Central memory CD8-positive, alpha-beta T cell (primary cell): ENCODE measurements at places on chromosomes 4 and X.

DNA sequence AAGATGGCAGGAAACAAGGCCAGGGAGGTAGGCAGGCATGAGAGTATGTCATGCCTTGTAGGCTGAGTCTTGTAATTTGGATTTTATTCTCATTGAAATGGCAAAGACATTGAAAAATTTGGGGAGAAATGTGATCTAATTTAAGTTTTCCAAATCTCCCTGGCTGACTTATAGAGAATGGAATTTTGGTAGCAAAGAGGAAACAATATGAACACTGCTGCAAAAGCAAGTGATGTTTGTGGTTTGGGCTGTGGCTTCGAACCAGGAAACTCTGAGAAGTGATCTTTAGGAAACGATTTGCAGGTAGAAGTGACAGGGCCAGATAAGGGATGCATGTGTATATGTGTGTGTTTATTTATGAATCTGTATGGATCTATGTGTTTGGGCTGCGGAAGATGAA lies 35.6 kb downstream of the ARSJ start:
- H3K4me3 ChIP-seq, result no peak overlapping the region
- no peaks in the 10 kb centered on the region for H3K36me3 ChIP-seq
- no peaks in the 10 kb centered on the region for H3K27me3 ChIP-seq
- H3K27ac ChIP-seq, result no peak overlapping the region
- H3K4me1 ChIP-seq, result peaks cover 11% of the 10 kb centered on the region
- no peak for DNase-seq

GRCh38 chrX:940691-941090 lies 271.8 kb downstream of the CRLF2 start:
- DNase-seq, result no peak
- H3K27me3 ChIP-seq, result no peaks in the 10 kb centered on the region
- H3K36me3 ChIP-seq, result no peaks in the 10 kb centered on the region
- H3K4me1 ChIP-seq, result no peaks in the 10 kb centered on the region

- no peak for DNase-seq
- H3K27me3 ChIP-seq, result peaks cover 41% of the 10 kb centered on the region
- no peak overlapping the region for H3K27ac ChIP-seq
- peaks cover 2% of the 10 kb centered on the region for H3K36me3 ChIP-seq
- H3K4me3 ChIP-seq, result no peak overlapping the region
- peaks cover 9% of the 10 kb centered on the region for H3K4me1 ChIP-seq
These were observed 22.5 kb upstream of the SLC25A4 start for GRCh38 chr4:185120631-185120946.

DNA sequence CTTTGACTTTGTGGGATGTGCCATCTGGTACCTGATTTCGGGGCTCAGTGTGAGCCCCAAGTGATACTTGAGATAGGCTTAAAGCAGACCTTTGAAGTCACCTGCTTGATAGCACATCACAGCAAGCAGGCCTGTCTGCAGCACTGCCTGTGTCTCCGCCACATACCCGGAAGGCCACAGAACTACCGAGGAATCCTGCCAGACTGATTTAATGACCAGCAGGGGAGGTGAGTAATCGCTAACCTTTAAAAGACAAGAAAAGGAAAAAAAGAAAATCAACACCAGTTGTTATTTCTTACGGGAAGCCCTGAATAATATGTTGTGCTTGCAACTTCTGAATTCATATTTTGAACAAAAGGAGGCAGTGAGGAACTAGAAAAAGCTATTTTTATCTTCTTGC lies 6.8 kb downstream of the PTCHD1 start:
- no peaks in the 10 kb centered on the region for H3K36me3 ChIP-seq
- H3K27me3 ChIP-seq, result peaks cover 5% of the 10 kb centered on the region
- no peaks in the 10 kb centered on the region for H3K4me1 ChIP-seq

DNA sequence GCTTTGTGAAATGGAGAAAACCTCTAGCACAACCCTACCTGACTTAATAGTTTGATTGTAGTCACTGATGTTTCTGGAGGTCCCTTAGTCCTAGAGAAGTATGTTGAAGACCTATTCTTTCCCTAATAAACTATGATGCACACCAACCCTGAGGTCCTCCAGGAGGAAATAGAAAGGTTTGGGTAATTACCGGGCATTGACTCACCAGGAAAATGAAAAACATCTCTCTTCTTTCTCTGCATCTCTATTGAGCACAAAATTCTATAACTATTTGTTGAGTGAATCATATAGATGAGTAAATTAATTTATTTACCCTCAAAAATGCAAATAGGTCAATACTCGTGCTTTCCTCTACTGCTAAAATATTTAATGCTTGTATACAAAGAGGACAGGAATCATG lies 582.4 kb upstream of the FAM241A start:
- H3K4me3 ChIP-seq, result no peak overlapping the region
- no peaks in the 10 kb centered on the region for H3K4me1 ChIP-seq
- no peaks in the 10 kb centered on the region for H3K27me3 ChIP-seq

GRCh38 chr4:142547974-142548373 lies 298.1 kb downstream of the INPP4B start:
- no peak for DNase-seq
- H3K4me1 ChIP-seq, result peaks cover 3% of the 10 kb centered on the region
- no peak overlapping the region for H3K4me3 ChIP-seq
- no peaks in the 10 kb centered on the region for H3K36me3 ChIP-seq
- H3K27ac ChIP-seq, result no peak overlapping the region

GRCh38 chrX:43939187-43939926 lies 33.8 kb downstream of the NDP start:
- peaks cover 13% of the 10 kb centered on the region for H3K27me3 ChIP-seq
- no peaks in the 10 kb centered on the region for H3K4me1 ChIP-seq
- no peak for DNase-seq
- no peak overlapping the region for H3K27ac ChIP-seq

DNA sequence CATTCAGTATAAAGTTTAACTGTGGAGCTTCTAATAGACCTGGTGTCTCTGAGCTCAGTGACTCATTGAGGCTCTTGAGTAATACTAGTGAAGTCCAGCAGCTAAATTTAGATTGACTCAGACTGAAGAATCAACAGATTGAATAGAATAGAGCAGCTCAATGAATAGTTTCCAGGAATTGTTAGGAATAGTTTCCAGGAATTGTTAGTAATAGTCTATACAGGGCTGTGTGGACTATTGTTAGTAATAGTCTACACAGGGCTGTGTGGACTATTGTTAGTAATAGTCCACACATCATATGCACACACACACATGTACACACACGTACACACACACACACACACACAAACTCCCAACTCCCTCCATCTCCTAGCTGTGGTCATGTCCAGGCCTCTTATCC lies 3.0 kb downstream of the GIMD1 start:
- H3K27ac ChIP-seq, result no peak overlapping the region
- DNase-seq, result no peak
- no peaks in the 10 kb centered on the region for H3K36me3 ChIP-seq
- no peak overlapping the region for H3K4me3 ChIP-seq
- H3K27me3 ChIP-seq, result peaks cover 28% of the 10 kb centered on the region
- no peaks in the 10 kb centered on the region for H3K4me1 ChIP-seq

- no peak overlapping the region for H3K4me3 ChIP-seq
- no peaks in the 10 kb centered on the region for H3K4me1 ChIP-seq
- DNase-seq, result no peak
These were observed 183.1 kb upstream of the ARX start for GRCh38 chrX:25198891-25199290.

DNA sequence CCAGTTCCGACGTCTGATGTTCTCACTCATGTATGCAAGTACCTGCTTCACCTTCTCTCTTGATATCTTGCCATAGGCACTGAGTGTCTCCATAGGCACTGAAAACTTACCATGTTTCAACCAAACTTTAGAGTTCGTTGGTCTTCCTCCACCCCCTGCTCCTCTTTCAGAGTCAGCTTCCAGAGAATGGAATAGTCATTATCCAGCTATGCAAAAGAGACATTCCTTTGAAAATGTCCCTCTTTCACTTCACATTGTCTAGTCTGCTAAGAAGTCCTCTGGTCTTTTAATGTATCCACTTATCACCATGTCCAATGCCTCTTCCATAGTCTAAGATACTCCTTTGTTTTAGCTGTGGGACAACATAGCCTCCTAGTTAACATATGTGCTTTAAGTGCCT lies 566.0 kb upstream of the TENM3 start:
- H3K27ac ChIP-seq, result no peak overlapping the region
- DNase-seq, result no peak
- H3K27me3 ChIP-seq, result no peaks in the 10 kb centered on the region
- H3K4me3 ChIP-seq, result no peak overlapping the region
